RPMI7951 (cell line): ENCODE measurements at places on chromosomes 7 and 10. TPM values are rescaled to one million over a fixed set of nuclear protein-coding genes. Genes with fewer than 3 reads are reported as not detected.

GRCh38 chr7:43076189-43076605, 36.2 kb upstream of the HECW1 start:
- peak; percentile 77 for DNase-seq

DNA sequence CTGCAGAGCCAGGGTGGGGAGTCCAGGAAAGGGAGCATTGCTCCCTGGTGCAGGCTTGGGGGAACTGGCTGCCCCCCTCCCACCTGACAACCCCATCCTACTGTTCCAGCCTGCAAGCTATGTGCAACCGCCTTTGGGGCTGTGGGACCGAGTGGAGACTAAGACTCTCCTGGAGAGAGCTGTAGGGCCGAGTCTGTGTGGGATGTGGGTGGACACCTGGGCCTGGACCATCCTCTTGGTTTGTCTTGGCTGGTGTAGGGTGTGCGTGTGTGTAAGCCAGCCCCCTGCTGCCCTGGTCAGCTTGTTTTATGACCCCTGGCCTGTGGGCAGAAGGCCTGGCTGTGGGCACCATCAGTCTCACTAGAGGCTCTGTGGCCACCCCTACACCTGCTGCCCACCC, 1.6 kb upstream of the RAMP3 start:
- DNase-seq = no peak

DNA sequence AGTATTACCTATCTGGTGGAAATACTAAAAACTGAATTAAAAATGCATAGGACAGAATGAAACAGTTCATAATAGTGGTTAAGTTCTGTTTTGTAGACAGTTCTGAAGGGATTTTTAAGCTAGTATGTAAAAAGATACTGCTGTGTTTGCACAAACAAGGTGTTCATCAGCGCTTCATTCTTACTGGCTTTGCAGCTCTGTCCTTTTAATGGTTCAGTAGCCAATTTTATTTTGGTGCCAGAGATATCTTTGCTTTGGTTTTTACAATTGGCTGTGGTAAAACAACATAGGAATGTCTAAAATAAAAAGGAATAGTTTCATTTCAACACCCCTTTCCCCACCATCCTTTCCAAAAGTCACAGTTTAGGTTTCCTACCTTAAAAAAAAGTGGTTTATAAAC, 33.0 kb downstream of the STAM start:
- no peak for DNase-seq

- no peak for DNase-seq
Observed at GRCh38 chr7:6476596-6477317, 29.0 kb upstream of the DAGLB start.

MUC3A gene
- total RNA-seq = not detected in 2 replicates

CYP3A4 gene
- total RNA-seq = not detected in 2 replicates
